ENCODE measurements at places on chromosomes 16 and 17. TPM values are rescaled to one million over a fixed set of nuclear protein-coding genes. Genes with fewer than 3 reads are reported as not detected.

The VMO1 gene
- 0.69 TPM for total RNA-seq

The ABCC6 gene
- total RNA-seq, result 0.23 TPM

The ANKS3 gene
- total RNA-seq, result 44.3 TPM

The CCDC92B gene
- total RNA-seq, result 2.5 TPM

The LRRC36 gene
- 9.5 TPM for total RNA-seq

The TAF15 gene
- 75.4 TPM for total RNA-seq

The PDE6G gene
- total RNA-seq, result not detected

The EEF2K gene
- 17.5 TPM for total RNA-seq

The KCNAB3 gene
- total RNA-seq, result 3.7 TPM

The STH gene
- 6.0 TPM for total RNA-seq

The TEX19 gene
- total RNA-seq, result not detected

The SLC22A31 gene
- not detected for total RNA-seq

The CTF1 gene
- total RNA-seq, result 0.92 TPM

The CD300H gene
- not detected for total RNA-seq

The NECAB2 gene
- total RNA-seq, result 81.4 TPM

The TBC1D16 gene
- 35.5 TPM for total RNA-seq

The PRRT2 gene
- 34.1 TPM for total RNA-seq

The BEAN1 gene
- 6.5 TPM for total RNA-seq

The RNU2-1 gene
- total RNA-seq, result not detected

The FBRS gene
- total RNA-seq, result 18.2 TPM

The TEX14 gene
- 0.69 TPM for total RNA-seq

The TNS4 gene
- not detected for total RNA-seq

The TPSB2 gene
- 0.46 TPM for total RNA-seq

The SPATA32 gene
- total RNA-seq, result not detected

The EPOP gene
- total RNA-seq, result 0.92 TPM

The LRRC75A gene
- total RNA-seq, result 9.0 TPM

The PNMT gene
- 3.2 TPM for total RNA-seq

The PRSS33 gene
- not detected for total RNA-seq

The DNAH2 gene
- 2.5 TPM for total RNA-seq

The SOX9 gene
- 22.8 TPM for total RNA-seq

The SMIM22 gene
- not detected for total RNA-seq

The SLFN5 gene
- total RNA-seq, result 9.9 TPM

The GLYR1 gene
- 72.2 TPM for total RNA-seq

The SCNN1G gene
- total RNA-seq, result 0.23 TPM

The TEKT1 gene
- total RNA-seq, result 9.5 TPM

The TRIM47 gene
- total RNA-seq, result 15.2 TPM

All from diencephalon (tissue), 1 donor.